ENCODE measurements at places on chromosomes 13 and 19. TPM values are rescaled to one million over a fixed set of nuclear protein-coding genes. Genes with fewer than 3 reads are reported as not detected.

ZNF222 gene
- total RNA-seq = 5.2 TPM

GRCh38 chr13:46389457-46390451 lies 2.7 kb upstream of the RUBCNL start:
- H3K4me3 ChIP-seq = no peak overlapping the region
- no peak for DNase-seq
- no peak overlapping the region for H3K27ac ChIP-seq

DNA sequence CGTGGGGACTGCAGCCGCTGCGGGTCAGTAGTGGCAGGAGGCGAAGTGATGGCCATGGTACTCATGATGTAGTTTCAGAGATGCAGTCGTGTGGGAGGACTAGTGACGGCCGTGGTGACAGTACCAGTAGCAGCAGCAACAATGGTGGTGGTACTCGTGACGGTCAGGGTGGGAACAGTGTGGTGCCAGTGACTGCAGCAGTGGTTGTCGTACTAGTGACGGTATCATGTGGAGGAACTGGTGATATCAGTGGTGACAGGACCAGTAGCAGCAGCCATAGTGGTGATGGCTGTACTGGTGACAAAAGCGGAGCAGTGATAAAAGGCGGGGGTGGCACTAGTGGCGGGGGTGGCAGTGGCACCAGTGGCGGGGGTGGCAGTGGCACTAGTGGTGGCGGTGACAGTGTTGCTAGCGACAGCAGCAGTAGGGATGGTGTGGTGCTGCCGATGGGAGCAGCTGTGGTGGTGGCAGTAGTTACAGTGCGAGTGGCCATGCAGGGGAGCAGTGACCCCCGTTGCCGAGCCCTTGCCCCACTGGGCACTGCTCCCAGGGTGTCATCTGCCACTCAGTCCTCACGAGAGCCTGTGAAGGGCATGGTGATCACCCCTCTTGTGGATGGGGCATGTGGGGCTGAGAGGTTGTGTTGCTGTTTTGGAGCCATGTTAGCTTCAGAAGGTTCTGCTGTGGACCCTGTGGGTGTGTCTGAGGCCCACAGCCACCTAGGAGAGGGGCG lies 22.7 kb downstream of the ADPRHL1 start:
- H3K4me3 ChIP-seq = no peak overlapping the region
- no peak overlapping the region for H3K27ac ChIP-seq
- no peaks in the 10 kb centered on the region for H3K36me3 ChIP-seq
- no peaks in the 10 kb centered on the region for H3K4me1 ChIP-seq
- DNase-seq = no peak
- no peaks in the 10 kb centered on the region for H3K27me3 ChIP-seq

DNA sequence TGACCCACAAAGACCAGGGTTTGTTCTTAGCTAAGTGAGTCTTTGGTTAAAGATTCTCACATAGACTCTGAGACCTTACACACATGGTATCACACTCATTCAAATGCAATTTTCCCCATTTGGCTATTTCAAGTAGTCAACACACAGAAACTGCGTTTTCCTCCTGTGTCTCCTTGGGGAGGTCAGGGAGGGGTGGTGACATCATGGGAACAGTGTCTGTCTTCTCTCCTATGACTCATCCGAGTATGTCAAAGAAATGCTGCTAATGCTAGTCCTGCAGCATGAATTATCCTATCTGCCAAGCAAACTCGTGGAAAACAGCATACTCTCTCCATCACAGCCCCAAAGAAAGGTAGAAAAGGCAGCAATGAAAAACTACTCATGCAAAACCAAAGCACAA lies 100.2 kb downstream of the ENOX1 start:
- H3K27ac ChIP-seq = no peak overlapping the region
- no peak for DNase-seq
- H3K36me3 ChIP-seq = no peaks in the 10 kb centered on the region
- H3K4me3 ChIP-seq = no peak overlapping the region
- H3K27me3 ChIP-seq = no peaks in the 10 kb centered on the region

FPR3 gene
- not detected for total RNA-seq

SIGLEC5 gene
- not detected for total RNA-seq

- no peaks in the 10 kb centered on the region for H3K27me3 ChIP-seq
- DNase-seq = no peak
- no peak overlapping the region for H3K27ac ChIP-seq
- H3K36me3 ChIP-seq = no peaks in the 10 kb centered on the region
These were observed 37.8 kb downstream of the STOML3 start for GRCh38 chr13:38952827-38953226.

PSG7 gene
- total RNA-seq = not detected

DNA sequence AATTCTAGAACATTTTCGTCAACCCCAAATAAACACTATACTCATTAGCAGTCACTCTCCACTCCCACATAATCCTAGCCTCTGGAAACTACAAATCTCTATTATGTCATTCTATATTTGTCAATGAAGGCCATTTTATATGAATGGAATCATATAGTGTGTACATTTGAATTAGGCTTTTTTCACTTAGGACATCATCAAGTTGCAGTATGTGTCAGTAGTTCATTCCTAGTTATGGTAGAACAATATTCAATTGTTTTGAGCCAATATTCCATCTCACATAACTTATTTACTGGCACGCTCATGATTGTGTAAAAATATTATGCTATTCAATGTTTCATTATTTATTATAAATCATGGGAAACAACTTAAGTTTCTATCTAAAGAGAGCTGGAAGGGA lies 1610.4 kb upstream of the MIR17HG start:
- H3K27ac ChIP-seq = no peak overlapping the region
- H3K27me3 ChIP-seq = no peaks in the 10 kb centered on the region
- DNase-seq = no peak
- no peaks in the 10 kb centered on the region for H3K4me1 ChIP-seq

DNA sequence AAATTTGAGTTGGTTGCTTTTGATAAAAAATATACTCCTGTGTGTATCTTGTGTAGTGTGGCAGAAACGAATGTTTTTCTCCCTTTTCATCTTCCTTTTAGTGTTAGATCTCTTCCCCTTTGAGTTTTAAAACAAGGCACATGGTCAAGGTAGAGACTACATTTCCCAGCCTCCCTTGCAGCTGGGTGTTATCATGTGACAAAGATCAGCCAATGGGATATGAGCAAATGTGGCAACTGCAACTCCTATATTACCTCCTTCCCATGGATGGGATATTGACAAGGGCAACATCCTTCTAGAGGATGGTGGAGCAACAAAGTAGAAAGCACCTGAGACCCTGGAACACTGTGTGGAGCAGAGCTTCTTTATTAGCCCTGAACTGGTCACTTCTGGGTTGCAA lies 42.4 kb downstream of the ADGRE3 start:
- no peaks in the 10 kb centered on the region for H3K27me3 ChIP-seq
- H3K36me3 ChIP-seq = no peaks in the 10 kb centered on the region
- no peak overlapping the region for H3K4me3 ChIP-seq

GRCh38 chr13:27348461-27348860 lies 76.0 kb upstream of the GTF3A start:
- no peaks in the 10 kb centered on the region for H3K36me3 ChIP-seq
- H3K27ac ChIP-seq = no peak overlapping the region
- no peak overlapping the region for H3K4me3 ChIP-seq
- peaks cover 2% of the 10 kb centered on the region for H3K27me3 ChIP-seq
- DNase-seq = no peak

GRCh38 chr19:28332351-28332750 lies 880.6 kb downstream of the UQCRFS1 start:
- H3K4me1 ChIP-seq = peaks cover 13% of the 10 kb centered on the region
- no peak overlapping the region for H3K4me3 ChIP-seq
- no peak for DNase-seq
- no peak overlapping the region for H3K27ac ChIP-seq

- peaks cover 4% of the 10 kb centered on the region for H3K27me3 ChIP-seq
- no peaks in the 10 kb centered on the region for H3K4me1 ChIP-seq
- DNase-seq = no peak
- H3K4me3 ChIP-seq = no peak overlapping the region
- H3K36me3 ChIP-seq = no peaks in the 10 kb centered on the region
These were observed 8.9 kb downstream of the CEBPA start for GRCh38 chr19:33293255-33294057.

ZNF443 gene
- 3.2 TPM for total RNA-seq

All from endothelial cell of umbilical vein (primary cell).